Fibroblast of the aortic adventitia (primary cell): ENCODE measurements at places on chromosomes 7 and 10. TPM values are rescaled to one million over a fixed set of nuclear protein-coding genes. Genes with fewer than 3 reads are reported as not detected.

Gene MEST
- 63.0 and 236 TPM in 2 replicates for total RNA-seq

Gene RPA3
- total RNA-seq: 40.4 and 44.2 TPM in 2 replicates

DNA sequence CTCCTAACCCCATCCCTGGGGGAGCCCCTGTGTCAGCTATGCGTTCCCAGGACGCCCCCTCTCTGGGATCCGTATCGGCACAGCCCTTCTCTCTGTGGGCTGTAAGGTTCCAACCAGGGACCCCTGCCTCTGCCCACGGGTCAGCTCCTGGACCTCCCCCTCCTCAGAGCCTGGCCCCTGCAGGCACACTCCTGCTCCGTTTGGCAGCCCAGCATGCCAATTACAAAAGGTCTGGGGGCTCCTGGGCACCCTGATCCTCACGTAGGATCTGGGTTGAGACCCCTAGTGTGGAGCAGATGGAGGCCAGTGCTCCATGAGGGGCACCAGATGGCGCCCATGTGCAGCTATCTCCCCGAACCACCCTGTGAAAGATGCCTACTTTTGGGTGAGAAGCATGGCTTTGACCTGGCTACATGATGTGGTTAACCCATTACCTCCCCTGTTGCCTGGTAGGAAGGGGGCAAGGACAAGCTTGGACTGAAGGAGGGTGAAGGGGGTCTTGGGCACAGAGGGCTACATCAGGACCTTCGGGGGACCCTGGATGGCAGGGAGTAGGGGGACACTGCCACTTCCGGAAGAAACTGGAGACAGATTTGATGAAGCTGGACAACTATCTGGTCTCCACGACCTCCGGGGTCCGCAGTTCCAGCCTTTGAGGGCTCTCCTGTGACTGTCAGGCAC is 9.0 kb downstream of the TACR2 start:
- DNase-seq: no peak

GRCh38 chr7:106891548-106892410 is 26.7 kb downstream of the PIK3CG start:
- DNase-seq: no peak

DNA sequence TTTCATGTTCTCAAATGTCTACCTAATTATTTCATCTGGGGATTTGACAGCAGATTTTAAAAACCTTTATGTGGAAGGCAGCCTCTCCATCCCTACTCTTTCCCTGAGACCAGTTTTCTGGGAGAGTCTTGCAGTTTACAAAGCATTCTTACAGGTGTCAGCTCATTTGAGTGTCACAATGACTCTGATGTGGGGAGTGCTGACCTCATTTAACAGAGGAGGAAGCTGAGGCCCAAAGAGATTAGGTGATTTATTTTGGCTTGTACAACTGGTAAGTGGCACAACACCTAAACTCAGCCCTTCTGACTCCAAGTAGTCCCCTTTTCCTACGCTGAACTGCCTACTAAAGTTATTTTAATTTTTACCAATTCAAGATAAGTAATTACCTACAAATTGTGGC is 33.3 kb upstream of the MAT1A start:
- DNase-seq: no peak

DNA sequence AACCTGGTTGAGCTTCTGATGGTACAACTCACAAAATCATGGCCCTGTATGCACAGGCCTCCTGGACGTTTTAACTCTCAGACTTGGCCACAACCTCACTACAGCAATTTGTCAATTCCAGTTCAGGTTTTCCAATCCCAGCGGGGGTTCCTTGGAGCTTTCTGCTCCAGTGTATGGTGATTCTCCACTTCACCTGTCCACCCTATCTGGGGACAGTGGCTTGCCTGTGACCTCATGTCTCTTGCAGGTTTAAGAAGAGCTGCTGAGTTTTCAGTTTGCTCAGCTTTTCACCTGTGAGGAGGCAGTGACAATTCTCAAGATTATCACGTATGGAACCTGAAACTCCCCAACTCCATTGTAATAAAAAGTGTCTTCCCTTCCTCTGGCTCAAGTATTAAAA is 254.1 kb downstream of the DIP2C start:
- no peak for DNase-seq

DNA sequence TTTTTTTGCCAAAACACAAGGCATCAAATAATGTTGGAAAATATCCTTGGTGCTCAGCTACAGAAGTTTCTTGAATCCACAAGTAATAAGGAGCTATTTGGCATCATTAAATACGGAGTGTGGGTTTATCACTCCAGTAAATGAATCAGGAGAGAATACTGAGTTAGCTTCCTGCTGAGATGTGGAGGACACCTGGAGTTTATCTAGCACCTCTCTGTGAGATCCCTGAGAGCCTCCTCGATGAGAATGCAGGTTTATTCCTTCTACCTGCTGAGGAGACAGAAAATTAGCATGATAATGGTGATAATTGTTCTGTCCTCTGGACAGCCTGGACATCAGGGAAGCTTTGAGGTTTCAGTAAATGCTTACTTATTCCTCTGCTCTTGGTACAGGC is 40.5 kb downstream of the NRG3 start:
- no peak for DNase-seq

- no peak for DNase-seq
Observed at GRCh38 chr10:56763090-56763489, 402.0 kb upstream of the ZWINT start.

DNA sequence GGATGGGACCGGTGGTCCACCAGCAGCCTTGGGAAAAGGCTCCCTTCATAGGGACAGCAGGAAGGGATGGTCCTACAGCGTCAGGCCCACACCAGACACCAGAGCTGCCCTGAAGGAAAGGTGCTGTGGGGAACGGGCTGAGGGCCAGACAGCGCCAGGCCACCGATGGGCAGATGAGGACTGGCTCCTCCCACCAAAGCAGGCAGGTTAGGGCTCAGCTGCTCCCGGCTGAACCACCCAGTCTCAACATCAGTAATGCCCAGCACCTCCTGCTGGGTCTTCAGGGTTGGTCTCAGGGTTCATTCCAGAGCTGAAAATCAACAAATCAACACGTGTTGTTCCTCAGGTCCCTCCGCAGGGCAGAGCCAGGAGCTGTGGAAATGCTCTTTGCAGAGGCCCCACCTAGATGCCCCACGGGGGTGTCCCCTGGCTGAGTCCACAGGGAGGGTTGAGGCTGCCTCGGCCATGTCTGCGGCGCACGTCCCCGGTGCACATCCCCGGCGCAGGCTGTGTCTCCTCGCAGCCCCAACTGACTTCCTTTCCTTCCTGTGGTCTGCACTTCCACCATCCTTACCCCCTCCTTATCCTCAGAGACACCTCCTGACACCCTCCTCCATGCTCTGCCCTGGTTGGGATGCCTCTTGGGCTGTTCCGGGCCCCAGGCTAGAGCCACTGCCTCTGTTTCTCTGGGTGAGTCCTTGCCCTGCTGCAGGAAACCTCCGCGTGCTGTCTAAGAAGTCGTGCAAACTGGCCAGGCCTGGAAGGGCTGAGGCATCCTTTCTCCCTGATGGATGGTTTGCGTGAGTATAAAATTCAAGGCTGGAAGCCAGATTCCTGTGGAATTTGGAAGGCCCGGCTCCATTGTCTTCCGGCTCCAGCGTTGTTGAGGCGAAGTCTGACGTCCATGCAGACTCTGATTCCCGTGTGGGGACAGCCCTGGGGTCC is 32.8 kb upstream of the CFAP46 start:
- peak; percentile 72 for DNase-seq
